ENCODE measurements at places on chromosomes 16 and 17. TPM values are rescaled to one million over a fixed set of nuclear protein-coding genes. Genes with fewer than 3 reads are reported as not detected.

Gene WNT9B
- total RNA-seq: not detected

GRCh38 chr17:38590988-38591758 lies 14.6 kb downstream of the SRCIN1 start:
- no peak for ATAC-seq

GRCh38 chr17:59427425-59427921 lies 96.0 kb downstream of the YPEL2 start:
- peak; percentile 35 for ATAC-seq

DNA sequence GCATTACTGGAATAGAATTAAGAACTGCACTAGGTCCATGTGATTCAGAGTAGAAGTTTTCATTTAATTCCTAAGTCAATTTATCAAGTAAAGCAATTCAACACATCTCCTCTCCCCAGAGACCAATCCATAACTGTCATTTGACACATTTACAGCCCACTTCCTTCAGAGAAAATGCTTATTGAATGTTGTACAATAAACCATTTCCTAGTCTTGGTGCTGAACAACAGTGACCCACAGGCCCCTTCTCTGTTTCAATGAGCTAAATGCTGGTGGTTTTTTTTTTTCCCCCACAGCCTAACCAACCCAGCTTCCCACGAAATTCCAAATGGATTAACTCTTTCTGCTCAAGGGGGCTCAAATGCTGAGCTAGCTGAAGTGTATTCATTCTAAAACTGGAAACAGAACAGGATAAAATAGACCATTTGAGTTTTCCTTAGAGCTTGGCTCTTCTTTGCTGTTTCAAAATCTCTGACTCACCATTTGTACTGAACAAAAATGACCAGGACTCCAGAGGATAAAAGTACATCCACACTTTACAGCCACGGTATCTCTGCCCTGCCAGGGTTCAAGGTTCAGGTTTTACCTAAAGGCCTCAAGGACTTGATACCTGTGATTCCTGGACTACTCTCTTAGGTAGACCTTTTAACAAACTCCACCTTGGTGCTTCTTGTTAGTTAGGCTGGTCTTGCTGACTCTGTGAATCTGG lies 62.3 kb downstream of the TMEM100 start:
- ATAC-seq: peak; percentile 80

DNA sequence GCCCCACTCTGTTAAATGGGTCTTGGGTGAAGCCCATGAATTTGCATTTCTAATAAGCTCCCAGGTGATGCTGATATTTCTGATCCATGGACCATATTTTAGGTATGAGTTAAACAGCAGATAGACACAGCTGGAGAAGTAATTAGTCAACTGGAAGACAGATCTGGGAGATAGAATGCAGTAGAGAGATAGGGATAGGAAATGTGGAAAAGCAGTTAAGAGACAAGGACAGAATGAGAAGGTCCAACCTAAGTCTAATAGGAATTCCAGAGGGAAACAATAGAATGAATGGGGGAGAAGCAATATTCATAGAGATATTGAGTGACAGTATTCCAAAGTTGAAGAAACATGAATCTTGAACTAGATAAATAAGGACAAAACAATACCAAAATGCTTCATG lies 71.7 kb downstream of the GPRC5B start:
- no peak for ATAC-seq

GRCh38 chr16:52408191-52408845 lies 138.6 kb downstream of the TOX3 start:
- ATAC-seq: no peak

DNA sequence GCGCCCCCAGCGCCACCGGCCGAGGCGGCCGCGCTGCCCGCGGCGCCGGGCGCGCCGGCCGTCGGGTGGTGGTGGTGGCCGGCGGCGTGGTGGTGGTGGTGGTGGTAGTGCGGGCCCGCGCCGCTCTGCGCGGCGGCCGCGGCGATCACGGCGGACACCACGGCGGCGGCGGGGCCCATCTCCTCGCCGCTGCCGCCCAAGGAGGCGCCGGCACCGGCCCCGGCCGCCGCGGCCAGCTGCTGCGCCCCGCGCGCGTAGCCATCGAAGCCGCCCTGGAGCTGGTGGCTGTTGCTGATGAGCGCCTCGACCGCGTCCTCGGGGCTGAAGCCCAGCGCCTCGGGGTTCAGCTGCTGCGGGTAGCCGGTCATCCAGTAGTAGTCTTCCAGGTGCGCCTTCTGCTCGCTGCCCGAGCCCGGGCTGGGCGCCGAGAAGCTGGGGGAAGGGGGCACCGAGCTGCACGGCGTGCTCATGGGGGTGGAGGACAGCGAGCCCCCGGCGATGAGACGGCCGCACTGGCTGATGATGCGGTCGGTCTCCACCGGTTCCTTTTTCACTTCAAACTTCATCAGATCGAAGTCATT lies 1.2 kb downstream of the MAF start:
- ATAC-seq: peak; percentile 3

DNA sequence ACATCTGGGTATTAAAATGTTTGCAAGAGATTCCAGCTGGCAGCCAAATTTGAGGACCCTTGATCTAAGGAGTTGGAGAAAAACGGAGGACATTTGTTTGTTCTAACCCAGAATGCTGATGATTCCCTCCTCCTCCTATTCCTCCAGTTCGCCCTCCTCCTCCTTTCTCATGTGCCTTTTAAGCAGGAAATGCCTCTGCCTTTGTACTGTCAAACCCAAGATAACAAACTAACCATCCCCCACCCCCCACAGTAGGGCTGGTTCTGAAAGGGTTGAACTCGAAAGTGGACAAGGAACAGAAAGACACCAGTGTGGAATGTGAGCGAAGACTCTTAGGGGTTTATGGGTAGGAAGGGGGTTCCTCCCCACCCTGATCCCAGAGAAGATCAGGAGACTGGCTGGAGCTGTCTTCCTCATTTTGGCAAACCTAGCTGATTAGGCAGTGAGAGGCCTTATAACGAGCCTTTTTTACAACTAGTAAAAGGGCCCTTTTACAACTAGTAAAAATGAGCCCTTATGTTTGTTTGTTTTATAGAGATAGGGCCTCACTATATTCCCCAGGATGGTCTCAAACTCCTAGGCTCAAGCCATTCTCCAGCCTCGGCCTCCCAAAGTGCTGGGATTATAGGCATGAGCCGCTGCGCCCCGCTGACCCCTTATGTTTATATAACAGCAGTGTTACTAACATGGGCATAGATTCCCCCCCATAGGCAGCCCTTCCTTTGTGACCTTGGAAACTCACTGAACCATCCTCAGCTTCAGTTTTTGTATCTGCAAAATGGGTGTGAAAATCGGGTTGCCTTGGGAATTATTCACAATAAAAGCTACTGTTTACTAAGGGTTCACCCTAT lies 975 bp downstream of the CHD9 start:
- peak; percentile 16 for ATAC-seq

- no peak for ATAC-seq
These were observed 848 bp downstream of the DNASE1L2 start for GRCh38 chr16:2237102-2237482.

DNA sequence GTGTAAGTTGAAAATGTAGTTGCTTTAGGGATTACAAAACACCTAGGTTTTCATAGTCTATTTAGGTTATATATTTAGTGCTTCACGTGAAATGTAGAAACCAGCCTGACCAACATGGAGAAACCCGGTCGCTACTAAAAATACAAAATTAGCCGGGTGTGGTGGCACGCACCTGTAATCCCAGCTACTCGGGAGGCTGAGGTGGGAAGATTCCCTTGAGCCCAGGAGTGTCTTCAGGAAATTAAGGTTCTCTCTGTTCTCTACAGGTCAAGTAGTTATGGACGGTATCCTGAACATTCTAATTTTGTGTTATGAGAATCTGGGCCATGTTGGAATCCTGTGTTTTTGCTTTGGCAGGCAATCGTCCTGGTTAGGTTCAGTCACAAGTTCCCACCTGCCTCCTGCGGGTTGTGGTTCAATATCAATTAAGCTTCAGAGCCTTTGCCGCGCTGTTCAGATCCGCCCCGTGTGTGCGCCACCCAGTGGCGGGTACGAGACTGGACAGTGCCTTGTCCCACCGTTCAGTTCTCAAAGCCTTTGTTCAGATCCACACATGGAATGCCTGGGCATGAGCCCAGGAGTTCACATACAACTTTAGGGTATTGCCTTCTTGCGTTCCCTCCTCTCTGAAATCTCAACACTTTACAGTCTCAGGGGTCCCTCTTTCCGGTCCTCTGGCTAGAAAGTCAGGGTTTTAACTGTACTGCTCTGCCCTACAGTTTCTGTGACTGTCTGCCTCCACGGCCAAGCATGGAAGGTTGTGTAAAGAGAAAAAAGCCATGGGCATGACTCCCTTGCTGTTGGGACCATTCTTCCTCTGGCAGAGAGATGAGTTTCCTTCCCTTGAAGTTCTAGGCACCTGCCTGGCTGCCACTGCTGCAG lies 41.7 kb downstream of the HEATR6 start:
- peak; percentile 87 for ATAC-seq

- ATAC-seq: no peak
These were observed 132.2 kb downstream of the SKAP1 start for GRCh38 chr17:48297825-48298224.

- ATAC-seq: no peak
These were observed 87.0 kb upstream of the FBXO47 start for GRCh38 chr17:39054111-39054645.

- peak; percentile 27 for ATAC-seq
These were observed 159.4 kb upstream of the CHMP6 start for GRCh38 chr17:80832266-80832676.

GRCh38 chr17:81656835-81657234 lies 493 bp upstream of the PDE6G start:
- ATAC-seq: no peak

All from gastroesophageal sphincter (tissue), 4 donors.